ENCODE measurements at places on chromosomes 4 and X.

GRCh38 chr4:102843273-102843672, 15.9 kb upstream of the UBE2D3 start:
- no peak for DNase-seq

GRCh38 chr4:122796801-122797404, 29.7 kb upstream of the FGF2 start:
- DNase-seq: no peak

DNA sequence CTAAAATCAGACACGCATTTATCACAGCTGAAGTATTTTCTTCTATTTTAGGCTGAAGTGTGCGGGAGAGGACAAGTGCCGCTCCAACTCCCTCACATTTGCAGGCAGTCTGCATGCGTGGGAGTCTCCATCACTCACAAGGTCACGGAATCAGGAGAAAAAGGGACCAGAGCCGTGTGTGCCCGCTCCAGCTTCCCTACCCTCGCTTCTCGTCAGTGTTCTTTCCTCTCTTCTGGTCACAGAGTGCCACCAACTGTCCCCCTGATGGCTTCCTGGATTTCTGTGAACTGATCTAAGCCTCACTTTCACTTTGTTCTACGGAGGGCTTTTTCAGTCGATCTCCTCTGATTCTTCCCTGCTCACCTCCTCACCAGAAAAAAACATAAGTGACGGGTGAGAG, 407.4 kb upstream of the AADAT start:
- DNase-seq: no peak

DNA sequence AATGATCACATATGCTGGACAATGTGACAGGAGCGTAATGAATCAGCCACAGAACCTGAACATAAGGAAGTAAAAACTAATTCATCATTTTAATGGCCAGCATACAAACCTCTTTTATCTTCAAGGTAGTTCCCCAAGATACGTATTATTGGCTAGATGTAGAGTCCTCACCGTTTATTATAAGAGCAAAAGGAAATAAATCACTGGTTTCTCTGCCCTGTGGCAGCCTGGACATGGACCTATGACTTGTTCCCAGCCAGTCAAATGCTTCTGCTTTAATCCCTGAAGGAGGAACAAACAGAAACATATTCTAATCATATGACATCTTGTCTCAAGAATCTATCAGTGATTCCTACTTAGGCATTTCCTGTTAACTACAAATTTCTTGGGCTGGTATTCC, 86.8 kb upstream of the FAM241A start:
- no peak for DNase-seq

DNA sequence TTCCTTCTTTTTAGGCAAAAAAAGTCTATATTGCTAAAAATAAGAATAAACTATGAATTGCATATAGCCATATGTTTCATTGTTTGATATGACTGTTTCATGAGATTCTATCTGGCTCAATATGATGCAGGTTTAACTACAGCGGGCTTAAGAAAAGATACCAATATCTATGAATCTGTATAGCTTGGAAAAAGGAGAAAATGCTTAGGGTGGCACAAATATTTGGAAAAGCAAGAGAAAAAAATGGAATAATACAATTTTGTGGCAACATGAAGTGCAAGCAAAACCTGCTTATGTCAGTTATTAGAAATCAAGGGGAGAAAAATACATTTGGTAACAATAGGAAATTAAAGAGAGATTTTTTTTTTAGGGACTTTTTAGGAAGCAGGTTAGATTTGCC, 48.3 kb upstream of the NFKB1 start:
- no peak for DNase-seq

DNA sequence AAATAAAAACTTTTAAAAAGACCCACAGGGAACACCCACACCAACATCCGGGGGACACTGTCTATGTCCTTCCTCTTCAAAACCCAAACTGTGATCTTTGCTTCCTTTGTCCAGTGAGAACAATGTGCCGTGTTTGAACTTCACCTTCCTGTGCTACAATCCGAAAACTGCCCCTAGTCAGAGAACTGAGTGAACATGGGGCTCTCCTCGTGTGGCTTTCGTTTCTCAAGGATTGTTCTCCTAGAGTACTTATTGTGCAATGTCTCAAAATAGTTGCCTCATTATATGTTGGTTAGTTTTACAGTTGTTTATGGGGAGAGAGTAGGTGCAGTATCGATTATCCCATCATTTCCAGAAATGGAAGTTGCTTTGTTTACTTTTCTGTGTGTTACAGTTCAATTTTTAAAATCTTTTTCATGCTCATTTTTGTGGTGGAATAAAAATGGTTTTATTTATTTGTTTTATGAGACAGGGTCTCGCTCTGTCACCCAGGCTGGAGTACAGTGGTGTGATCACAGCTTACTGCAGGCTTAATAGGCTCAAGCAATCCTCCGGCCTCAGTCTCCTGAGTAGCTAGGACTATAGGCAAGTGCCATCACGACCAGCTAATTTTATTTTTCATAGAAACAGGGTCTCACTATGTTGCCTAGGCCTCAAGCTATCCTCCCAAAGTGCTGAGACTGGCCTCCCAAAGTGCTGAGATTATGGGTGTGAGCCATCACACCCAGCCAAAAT, 29.9 kb downstream of the RBMX start:
- no peak for DNase-seq

- no peak for DNase-seq
Measured at GRCh38 chr4:20126906-20127305, 124.8 kb upstream of the SLIT2 start.

DNA sequence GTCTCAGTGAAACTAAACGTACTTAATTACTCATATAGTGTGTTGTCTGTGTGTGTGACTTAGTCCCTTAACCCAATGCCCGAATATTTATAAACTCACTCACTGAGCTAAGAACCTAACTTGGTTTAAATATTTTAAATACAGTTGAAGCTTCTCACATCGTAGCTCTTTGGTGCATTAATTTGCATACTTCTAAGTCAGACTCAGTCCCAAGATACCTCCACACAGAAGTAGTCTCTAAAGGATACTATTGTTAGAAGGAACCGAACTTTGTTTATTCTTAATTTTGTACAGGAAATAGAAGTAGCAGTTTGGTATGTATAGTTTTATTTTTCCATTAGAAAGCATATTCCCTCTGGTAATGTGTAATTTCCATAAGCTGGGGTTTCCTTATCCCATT, 54.0 kb upstream of the NKAP start:
- no peak for DNase-seq

GRCh38 chr4:139501117-139501516, 47.2 kb downstream of the RAB33B start:
- DNase-seq: no peak

GRCh38 chr4:160580581-160580980, 1477.7 kb downstream of the RAPGEF2 start:
- DNase-seq: no peak

- peak; percentile 63 for DNase-seq
Measured at GRCh38 chr4:153471698-153472093, 5.5 kb downstream of the TMEM131L start.

- no peak for DNase-seq
Measured at GRCh38 chr4:158238575-158238974, 28.3 kb downstream of the TMEM144 start.

DNA sequence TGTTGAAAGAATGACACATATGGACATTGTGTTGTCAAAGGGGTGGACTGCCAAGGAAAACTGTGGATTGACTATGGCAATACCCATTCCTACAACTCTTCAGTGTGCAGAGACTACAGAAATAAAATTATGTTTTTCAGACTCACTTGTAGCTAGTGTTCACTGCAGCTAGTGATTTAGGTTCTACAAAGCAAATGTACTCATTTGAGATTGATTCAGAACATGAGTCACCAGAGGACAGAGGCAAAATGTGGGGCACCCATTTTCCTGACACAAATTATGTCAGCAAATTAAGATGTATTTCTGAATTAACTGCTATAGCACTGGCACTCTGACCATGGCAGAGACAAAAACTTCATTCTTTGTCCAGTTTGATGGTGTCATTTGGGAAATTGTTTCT, 40.7 kb downstream of the SPCS3 start:
- DNase-seq: no peak

DNA sequence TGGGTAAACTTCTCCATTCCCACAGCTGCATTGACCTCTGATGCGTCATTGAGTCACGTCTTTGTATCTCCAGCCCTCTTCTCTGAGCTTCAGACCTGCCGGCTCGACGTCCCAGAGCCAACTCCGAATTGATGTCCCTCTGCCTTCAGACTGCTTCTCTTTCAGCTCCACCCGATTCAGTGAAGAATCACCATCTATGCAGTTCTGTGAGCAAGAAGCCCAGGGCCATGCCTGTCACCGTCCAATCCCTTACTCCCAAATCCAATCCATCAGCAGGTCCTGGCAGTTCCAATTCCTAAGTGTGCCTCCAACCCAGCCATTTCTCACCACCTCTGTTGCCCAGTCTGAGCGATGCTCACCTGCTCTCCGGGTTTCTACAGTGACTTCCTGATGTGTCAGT, 70.7 kb downstream of the ENPP6 start:
- no peak for DNase-seq

DNA sequence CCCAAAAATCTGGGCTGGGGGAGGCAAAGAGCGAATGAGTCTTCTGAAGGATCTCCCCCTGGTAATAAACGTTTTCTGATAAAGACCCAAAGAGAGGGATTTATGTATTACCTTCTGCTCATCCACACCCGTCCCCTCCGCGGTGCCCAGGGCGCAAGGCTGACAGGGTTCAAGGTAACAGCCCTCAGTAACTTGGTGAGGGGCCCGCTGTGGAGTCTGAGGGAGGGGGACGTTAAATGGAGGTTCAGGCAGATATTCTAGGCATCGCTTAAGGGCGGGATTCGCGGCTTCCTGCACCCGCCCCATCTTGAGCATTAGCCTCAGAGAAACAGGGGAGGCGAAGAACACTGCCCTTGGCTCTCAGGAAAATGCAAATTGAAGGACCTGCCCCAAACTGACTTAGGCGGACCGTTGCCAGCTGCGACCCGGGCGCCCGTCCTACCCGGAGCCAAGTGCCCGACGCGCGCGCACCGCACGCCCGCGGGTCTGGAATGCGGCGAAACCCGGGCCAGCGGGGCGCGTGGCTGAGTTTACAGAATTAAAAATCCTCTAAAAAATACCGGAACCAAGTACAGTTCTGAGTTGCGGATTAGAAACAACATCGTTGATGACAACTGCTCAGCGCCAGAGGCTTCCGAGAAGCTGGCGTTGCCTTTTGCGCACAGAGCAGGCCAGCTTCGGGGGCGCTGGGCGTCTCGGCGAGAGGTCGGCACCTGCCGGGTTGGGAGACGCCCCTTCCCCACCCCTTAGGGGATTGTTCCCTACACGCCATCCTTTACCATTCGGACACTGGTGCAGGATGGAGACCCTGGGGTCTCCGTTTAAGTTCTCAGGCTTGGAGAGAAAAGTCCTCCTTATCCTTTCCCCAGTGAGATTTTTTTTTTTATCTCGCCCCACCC, 2.8 kb downstream of the HELT start:
- DNase-seq: no peak

DNA sequence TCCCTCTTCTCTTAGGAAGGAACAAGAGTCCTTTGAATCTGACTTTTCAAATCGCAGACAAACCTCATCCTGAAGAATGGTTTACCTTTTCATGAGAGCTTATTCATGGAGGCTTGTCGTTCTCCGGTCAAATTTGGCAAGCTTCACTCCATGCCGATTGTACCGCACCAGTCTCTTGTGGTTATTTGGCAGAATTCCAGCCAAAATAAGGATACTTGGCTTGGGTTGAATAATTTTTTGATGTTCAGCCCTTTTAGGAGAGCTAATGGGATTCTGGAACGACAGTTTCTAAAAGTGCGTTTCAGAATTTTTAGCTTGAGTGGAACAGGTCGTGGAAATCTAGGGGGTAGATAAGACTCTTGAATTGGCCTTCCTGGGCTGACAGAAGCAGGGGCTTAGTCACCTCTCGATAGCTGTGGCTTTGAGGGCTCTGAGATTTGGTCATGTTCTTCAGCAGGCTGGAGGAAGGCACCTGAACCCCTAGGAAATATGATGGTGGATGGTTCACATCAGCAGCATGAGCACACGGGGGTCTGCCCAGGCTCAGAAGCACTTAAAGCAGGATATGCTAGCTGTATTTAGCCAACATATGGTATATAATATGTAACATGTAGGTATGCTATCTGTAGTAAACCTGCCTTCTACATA, 1.5 kb downstream of the KLHL2 start:
- peak; percentile 34 for DNase-seq

DNA sequence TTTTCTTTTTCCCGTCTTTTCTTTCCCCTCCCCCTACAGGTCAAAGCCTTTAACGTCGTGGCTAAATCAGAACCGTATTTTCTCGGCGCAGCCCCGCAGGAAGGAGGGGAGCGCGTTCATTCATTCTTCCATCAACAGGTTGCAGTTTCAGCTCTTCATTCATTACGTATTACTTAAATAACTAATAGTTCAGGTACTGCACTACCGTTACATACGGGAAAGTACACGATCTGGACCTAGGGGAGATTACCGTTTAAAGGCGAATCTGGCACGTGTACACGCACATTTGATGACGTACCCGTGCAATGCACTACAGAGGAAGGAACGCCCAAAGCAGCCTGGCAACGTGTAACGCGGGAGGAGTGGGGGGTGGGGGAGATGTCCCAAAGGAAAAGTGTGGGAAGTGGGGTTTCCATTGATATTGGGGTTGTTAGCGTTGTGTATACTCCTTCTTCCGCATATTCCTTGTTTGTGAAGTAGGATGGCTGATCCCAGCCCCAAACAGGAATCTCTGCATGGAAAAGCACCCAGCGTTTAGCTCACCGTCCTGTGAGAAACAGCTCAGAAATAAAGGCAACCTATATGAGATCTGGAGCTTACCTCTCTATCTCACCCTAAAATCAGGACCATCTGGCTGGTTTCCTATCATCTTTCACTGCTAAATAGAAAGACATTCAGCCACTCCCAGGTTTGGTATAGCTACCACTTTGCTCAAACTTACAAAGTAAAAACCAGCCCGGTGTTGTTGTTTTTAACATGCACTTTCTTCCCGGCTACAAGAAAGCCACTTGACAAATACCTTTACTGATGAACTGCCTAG, 585 bp upstream of the SEC24D start:
- DNase-seq: peak; percentile 51

DNA sequence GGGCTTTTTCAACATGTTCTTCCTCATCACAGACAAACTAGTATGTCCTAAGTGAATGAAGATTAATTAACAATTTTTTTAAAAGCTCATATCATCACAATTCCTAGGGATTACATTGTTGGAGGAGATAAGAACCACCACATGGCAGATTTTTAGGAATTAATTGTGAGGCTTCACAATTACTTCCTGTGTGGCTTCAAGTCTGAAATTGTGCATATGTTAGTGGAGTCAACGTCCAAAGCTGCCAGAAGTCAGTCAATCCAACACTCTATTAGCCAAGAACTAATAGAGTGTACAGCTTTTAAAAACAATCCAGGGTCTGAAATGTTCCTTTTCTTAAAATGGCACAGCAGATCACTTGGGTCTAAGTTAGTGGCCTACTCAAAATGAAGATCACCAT, 49.3 kb upstream of the C1QTNF7 start:
- no peak for DNase-seq

GRCh38 chrX:45083314-45083713, 117.4 kb downstream of the DIPK2B start:
- DNase-seq: peak; percentile 34

GRCh38 chr4:3346146-3346545, 53.3 kb downstream of the RGS12 start:
- peak; percentile 53 for DNase-seq

GRCh38 chr4:6306299-6306698, 36.6 kb downstream of the WFS1 start:
- no peak for DNase-seq

- no peak for DNase-seq
Measured at GRCh38 chr4:137735561-137736104, 203.3 kb upstream of the PCDH18 start.
